A673 (cell line): ENCODE measurements at places on chromosomes 5 and 9. TPM values are rescaled to one million over a fixed set of nuclear protein-coding genes. Genes with fewer than 3 reads are reported as not detected.

- H3K4me1 ChIP-seq, result no peaks in the 10 kb centered on the region
- no peak overlapping the region for H3K4me3 ChIP-seq
- H3K27ac ChIP-seq, result no peak overlapping the region
- no peaks in the 10 kb centered on the region for H3K36me3 ChIP-seq
Observed at GRCh38 chr5:5634817-5635216, 212.3 kb downstream of the ICE1 start.

ASTN2 gene
- 3.4 and 5.2 TPM in 2 replicates for total RNA-seq

DNA sequence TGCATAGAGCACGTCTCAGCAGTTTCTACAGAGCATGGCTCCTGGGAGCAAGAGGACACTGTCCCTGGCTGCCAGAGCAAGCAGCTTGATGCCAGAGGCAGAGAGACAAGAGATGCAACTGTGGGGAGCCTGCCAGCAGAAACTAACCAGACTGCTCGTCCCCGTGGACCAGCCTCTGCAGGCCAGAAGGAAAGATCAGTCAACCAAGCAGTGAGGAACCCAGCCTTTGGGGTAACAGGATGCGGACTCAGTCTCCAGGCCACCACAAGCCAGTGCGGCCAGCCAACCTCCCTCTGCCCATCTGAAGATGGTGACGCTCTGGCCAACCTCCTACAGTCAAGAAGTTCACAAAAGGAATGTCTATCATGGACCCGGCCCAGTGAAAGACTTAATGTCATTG is 3.7 kb downstream of the SURF4 start:
- no peak overlapping the region for H3K4me3 ChIP-seq
- peaks cover 9% of the 10 kb centered on the region for H3K4me1 ChIP-seq
- no peak for DNase-seq
- H3K27ac ChIP-seq, result peak overlapping the region; percentile 18
- H3K27me3 ChIP-seq, result no peaks in the 10 kb centered on the region
- peaks cover 40% of the 10 kb centered on the region for H3K36me3 ChIP-seq

CCNI2 gene
- total RNA-seq, result 0.11 TPM in 1 of 2 replicates, not detected in the other

DNA sequence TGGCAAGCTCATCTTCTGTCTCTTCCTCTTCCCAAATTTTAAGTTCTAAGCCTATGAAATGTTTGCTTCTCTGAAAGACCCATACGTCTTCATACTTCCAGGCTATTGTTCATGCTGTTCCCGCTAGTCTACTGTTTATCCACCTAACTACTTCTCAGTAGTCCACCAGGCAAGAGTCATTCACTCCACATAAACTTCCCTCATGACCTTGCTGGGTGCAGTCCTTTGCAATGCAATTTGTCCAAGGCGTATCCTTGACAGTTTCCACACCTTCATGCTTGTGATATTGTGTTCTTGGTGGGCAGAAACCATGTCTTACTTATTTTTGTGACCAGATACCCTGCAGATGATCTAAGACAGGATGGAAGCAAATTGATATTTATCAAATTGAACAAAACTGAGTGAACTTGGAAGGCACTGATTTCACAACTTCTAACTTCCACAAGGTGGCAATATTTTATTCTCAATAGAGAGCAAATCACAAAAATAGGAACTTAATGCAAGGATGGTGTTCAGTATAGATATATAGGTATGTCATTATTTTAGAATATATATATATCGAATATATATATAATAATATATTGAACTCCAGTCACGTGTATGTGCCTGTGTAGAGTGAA is 30.3 kb downstream of the TYRP1 start:
- H3K4me3 ChIP-seq, result no peak overlapping the region
- H3K4me1 ChIP-seq, result no peaks in the 10 kb centered on the region
- peak; percentile 33 for DNase-seq
- H3K27ac ChIP-seq, result no peak overlapping the region
- no peaks in the 10 kb centered on the region for H3K36me3 ChIP-seq

CTXN3 gene
- not detected in 2 replicates for total RNA-seq

DNA sequence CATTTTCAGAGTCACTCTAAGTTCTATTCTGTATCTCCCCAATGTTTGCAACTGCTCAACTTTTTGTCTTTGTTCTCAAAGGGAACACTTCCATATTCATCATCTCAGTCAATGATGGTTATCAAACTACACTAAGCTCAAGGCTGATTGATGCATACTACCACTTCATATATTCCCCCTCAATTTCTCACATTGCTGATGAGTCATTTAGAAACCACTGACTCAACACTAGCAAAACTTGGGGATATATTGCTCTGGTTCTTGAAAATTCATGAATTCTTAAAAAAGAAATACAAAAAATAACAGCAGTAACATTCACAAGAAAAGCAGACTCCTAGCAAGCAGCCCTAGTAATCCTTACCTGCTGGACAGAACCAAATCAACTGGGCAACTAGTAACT is 52.2 kb downstream of the ABHD17B start:
- DNase-seq, result no peak
- no peaks in the 10 kb centered on the region for H3K36me3 ChIP-seq
- H3K4me3 ChIP-seq, result no peak overlapping the region
- H3K27ac ChIP-seq, result no peak overlapping the region
- no peaks in the 10 kb centered on the region for H3K27me3 ChIP-seq

ADRA1B gene
- not detected in 2 replicates for total RNA-seq

- no peak overlapping the region for H3K27ac ChIP-seq
- DNase-seq, result no peak
- no peaks in the 10 kb centered on the region for H3K27me3 ChIP-seq
- peaks cover 2% of the 10 kb centered on the region for H3K4me1 ChIP-seq
- no peak overlapping the region for H3K4me3 ChIP-seq
Observed at GRCh38 chr5:31027721-31028120, 165.8 kb upstream of the CDH6 start.

ZNF354C gene
- 7.4 and 7.6 TPM in 2 replicates for total RNA-seq

DNA sequence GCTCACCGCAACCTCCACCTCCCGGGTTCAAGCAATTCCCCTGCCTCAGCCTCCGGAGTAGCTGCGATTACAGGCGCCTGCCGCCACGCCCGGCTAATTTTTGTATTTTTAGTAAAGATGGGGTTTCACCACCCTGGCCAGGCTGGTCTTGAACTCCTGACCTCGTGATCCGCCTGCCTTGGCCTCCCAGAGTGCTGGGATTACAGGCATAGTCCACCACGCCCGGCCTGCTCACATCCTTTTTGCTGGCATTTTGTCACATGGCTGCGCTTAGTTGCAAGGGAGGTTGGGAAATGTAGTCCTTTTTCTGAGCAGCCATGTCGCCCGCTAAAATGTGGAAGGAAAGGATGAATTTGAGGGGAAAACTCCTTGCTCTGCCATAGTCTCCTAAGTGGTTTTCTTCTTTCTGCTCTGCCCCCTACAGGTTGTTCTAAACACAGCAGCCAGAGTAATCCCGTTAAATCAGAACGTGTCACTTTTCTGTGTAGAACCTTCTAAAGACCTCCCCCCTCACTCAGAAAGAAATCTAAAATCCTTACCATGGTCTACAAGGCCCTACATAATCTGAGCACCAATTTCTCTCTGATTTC is 57.8 kb upstream of the HSPA9 start:
- H3K4me3 ChIP-seq, result no peak overlapping the region
- H3K27ac ChIP-seq, result no peak overlapping the region
- H3K4me1 ChIP-seq, result no peaks in the 10 kb centered on the region
- no peaks in the 10 kb centered on the region for H3K36me3 ChIP-seq
- no peaks in the 10 kb centered on the region for H3K27me3 ChIP-seq
- DNase-seq, result peak; percentile 91

IFNA16 gene
- total RNA-seq, result not detected in 2 replicates

TARS1 gene
- 324 and 333 TPM in 2 replicates for total RNA-seq

PCDHGB5 gene
- total RNA-seq, result 43.3 and 45.0 TPM in 2 replicates

DNA sequence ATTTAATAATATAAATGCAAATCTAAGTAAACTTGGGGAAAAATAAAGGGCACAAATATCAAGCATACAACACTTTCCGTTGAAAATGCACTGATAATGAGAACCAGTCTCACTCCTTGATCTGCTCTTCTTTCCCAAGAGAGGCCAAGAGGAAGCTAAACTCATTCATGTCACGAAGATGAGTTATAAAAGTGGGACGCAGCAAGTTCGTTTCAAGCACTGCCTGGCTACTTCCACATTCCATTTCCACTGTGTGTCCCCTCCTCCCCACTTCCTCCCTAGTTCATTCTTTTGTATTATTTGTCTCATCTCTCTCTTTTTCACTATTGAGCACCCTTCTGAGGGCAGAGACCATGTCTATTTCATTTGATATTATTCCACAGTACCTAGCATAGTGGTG is 158.1 kb downstream of the SLC24A2 start:
- no peaks in the 10 kb centered on the region for H3K4me1 ChIP-seq
- no peak overlapping the region for H3K27ac ChIP-seq
- no peaks in the 10 kb centered on the region for H3K36me3 ChIP-seq
- H3K27me3 ChIP-seq, result no peaks in the 10 kb centered on the region

- H3K27ac ChIP-seq, result no peak overlapping the region
- H3K36me3 ChIP-seq, result no peaks in the 10 kb centered on the region
- no peaks in the 10 kb centered on the region for H3K4me1 ChIP-seq
- H3K27me3 ChIP-seq, result no peaks in the 10 kb centered on the region
Observed at GRCh38 chr9:87083986-87084385, 136.7 kb upstream of the GAS1 start.

GRCh38 chr5:36073595-36074216 is 7.0 kb upstream of the UGT3A2 start:
- H3K27ac ChIP-seq, result peak overlapping the region; percentile 65
- H3K36me3 ChIP-seq, result no peaks in the 10 kb centered on the region
- peaks cover 56% of the 10 kb centered on the region for H3K4me1 ChIP-seq
- H3K4me3 ChIP-seq, result peak overlapping the region; percentile 5
